SHP77 treated with DMSO at 0.1 percent for 48 hours (cell line): ENCODE measurements at places on chromosomes 13 and 19.

DNA sequence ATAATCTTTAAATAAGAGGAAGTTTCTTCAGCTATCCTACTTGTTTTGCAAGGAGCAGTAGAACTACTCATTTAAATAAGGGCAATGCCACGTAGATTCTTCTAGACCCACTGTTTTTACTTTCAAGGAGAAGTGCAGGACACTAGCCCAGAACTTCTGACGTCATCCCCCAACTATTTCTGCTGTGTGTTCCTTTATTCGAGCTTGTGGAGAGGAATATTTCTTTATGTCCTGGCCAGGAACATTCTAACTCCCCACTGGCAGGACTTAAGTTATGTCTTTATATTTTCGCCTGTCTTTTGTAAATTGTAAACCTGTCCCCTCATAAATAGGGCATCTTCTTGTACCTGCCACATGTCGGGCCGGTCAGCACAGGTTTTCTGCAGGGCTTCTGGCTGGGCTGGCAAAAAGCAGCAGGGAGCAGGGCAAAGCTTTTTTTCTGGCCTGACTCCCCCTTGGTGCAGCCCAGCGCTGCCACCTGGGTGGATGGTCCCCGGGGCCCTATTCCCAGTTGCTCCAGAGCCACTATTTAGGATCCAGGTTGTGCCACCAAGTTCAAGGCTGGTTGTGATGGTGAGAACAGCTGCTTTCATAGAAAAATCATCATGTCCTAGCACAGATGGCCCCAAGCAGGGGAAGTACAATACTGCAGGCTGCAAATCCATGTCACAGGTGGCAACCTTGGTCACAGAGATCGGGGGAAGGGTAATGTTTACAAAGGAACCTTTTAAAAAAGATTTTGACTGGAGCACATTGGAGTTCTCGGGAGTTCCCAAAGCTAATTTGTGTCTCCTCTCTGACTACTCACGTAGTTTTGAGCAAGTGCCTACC is 1.8 kb downstream of the MBNL2 start:
- DNase-seq, result peak; percentile 70

DNA sequence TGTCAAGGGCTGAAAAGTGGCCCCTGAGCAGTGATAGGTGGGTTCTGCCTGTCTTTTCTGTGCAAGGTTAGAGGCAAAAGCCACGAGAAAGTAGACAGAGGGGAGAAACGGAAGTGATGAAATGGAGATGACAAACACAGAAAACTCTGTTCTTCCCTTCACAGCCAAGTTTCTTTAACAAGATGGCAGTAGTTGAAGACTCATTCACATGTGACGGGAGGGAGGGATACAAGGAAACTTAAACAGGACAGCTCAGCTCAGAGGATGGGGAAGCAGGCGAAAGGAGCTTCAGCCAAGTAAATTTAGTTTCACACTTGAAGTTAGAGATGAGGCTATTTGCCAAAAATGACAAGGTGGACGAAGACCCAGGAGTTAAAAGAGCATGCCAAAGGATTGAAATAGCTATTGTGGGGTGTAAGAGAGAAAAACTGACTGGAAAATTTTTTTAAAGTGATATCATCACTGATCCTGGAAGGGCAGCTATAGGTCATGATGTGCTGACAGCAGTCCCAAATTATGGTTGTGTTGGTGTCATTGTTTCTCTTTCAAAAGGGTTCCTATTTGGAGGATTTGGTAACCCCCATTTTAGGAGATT is 347.9 kb downstream of the EFNB2 start:
- no peak for DNase-seq

DNA sequence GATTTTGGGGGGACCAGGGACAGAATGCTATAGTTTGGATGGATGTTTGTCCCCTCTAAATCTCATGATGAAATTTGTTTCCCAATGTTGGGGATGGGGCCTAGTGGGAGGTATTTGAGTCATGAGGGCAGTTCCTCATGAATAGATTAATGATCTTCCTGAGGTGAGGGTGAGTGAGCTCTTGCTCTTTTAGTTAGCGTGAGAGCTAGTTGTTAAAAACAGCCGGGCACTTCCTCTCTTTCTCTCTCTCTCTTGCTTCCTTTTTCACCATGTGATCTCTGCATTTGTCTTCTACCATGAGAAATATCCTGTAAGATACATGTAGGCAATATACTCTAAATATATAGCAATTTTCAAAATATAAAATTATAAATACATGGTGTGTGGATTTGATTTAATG is 290.8 kb upstream of the PCDH9 start:
- no peak for DNase-seq

- no peak for DNase-seq
Observed at GRCh38 chr19:19409631-19410030, 4.2 kb downstream of the GATAD2A start.

- DNase-seq, result no peak
Observed at GRCh38 chr13:114177245-114178010, 1.6 kb upstream of the CFAP97D2 start.

- DNase-seq, result no peak
Observed at GRCh38 chr13:49217962-49218492, 2.1 kb upstream of the MLNR start.

GRCh38 chr19:12749938-12750521 is 1.6 kb upstream of the BEST2 start:
- no peak for DNase-seq

GRCh38 chr13:113782472-113782871 is 23.4 kb downstream of the TMEM255B start:
- no peak for DNase-seq

- no peak for DNase-seq
Observed at GRCh38 chr13:94880463-94880862, 168.1 kb upstream of the SOX21 start.

GRCh38 chr19:19657397-19657783 is 6.1 kb downstream of the ATP13A1 start:
- no peak for DNase-seq

- DNase-seq, result no peak
Observed at GRCh38 chr19:17505223-17505622, 6.2 kb upstream of the PGLS start.

GRCh38 chr13:30145709-30146367 is 161.5 kb downstream of the KATNAL1 start:
- DNase-seq, result no peak

- DNase-seq, result no peak
Observed at GRCh38 chr19:34573226-34573864, 91.8 kb downstream of the WTIP start.

- DNase-seq, result no peak
Observed at GRCh38 chr19:28638445-28638844, 574.5 kb downstream of the UQCRFS1 start.

- no peak for DNase-seq
Observed at GRCh38 chr19:38033658-38034491, 126.9 kb downstream of the SIPA1L3 start.
